ENCODE measurements at places on chromosomes 5 and 9. TPM values are rescaled to one million over a fixed set of nuclear protein-coding genes. Genes with fewer than 3 reads are reported as not detected.

GRCh38 chr9:8802242-8802641 is 1002.7 kb upstream of the DMAC1 start:
- no peaks in the 10 kb centered on the region for H3K4me1 ChIP-seq
- H3K27me3 ChIP-seq: no peaks in the 10 kb centered on the region
- H3K36me3 ChIP-seq: no peaks in the 10 kb centered on the region
- no peak overlapping the region for H3K27ac ChIP-seq
- H3K4me3 ChIP-seq: no peak overlapping the region
- DNase-seq: no peak

DNA sequence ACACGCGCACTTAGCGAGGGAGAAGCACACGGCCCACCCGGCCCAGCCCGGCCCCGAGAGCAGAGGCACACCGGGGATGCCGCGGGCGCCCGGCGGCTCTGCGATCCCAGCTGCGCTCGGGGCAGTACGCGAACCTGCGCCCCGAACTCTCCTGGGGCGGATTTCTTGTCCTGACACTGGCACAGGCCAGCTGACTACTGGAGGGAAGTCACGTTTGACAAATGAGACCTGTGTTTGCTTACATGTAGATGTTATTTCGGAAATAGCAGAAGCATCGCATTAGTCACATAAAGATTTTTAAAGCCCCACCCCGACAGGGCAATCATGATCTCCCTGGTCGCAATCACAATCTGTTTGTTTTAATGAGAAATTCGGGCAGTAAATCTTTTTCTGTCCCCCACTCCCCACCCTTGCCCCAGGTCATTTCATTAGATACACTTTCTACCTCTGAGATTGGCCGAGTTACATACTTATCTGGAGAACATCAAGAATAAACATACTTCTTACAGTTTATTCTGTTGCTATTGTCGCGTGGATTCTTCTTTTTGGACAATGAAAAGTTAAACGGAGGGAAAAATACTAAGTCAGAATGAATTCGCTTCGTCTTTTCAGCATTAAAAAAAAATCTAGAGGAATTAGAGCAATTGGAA is 518.9 kb downstream of the CTNND2 start:
- H3K27ac ChIP-seq: no peak overlapping the region
- H3K4me1 ChIP-seq: no peaks in the 10 kb centered on the region
- no peak overlapping the region for H3K4me3 ChIP-seq
- no peaks in the 10 kb centered on the region for H3K36me3 ChIP-seq

DNA sequence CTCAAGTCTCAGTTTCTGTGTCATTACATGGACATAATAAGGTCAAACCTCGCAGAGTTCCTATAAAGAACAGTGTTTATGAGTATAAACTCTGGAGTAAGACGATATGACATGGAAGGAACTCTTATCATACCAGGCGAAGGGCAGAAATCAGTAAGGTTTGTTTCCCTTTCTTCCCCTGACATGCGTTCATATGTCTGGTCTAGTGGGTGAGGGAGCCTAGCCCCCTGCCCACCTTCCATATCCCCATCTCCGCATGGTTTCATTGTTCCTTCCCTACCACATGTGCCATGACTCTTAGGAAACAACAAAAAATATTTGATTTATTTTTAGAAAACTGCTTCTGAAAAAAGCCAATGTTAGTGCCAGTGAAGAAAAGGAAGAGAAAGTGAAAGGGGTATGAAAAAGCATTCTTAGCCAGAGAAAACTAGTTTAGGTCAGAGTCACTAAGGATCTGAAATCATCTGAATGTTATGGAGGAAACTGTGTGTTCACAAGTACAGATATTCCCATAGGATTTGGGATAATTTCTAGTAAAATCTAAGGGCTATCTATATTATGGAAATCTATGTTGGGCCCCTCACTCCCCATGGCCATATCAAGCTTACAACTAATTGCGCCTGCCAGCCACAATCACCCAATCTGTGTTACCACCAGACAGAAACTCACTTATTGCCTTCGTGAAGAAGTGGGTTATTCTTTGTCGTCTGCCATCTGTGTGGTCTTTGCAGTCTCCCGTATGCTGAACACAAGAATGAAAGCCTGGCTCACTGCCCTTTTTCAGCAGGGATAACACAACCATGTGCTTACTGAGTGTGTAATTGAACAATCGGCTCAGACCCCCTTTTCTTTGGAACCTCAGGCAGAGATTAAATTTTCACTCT is 19.9 kb upstream of the HMHB1 start:
- no peak overlapping the region for H3K4me3 ChIP-seq
- DNase-seq: peak; percentile 24
- peaks cover 2% of the 10 kb centered on the region for H3K4me1 ChIP-seq
- H3K27me3 ChIP-seq: no peaks in the 10 kb centered on the region

Gene SPINK1
- polyA plus RNA-seq: not detected

DNA sequence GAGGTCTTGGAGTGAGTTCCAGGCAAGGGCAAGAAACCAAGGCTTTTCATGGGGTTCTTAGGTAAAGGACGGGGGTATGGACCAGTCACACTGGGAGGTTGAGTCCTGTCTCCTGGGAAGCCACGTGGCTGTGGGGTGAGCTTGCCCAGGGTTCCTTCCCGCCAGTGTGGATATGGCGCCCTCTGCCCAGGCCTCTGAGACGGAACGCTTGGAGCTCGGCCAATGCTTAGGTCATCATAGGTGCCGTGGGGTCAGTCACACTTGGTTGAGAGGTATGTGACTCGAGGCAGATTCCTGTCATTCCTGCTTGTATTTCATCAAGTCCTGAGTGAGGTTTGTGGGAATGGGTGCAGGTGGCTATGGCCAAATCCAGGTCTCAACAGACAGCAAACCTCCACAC is 46.2 kb downstream of the TENT4A start:
- H3K4me3 ChIP-seq: no peak overlapping the region
- H3K4me1 ChIP-seq: no peaks in the 10 kb centered on the region
- H3K27ac ChIP-seq: no peak overlapping the region

- H3K4me3 ChIP-seq: no peak overlapping the region
- no peak overlapping the region for H3K27ac ChIP-seq
- DNase-seq: no peak
- no peaks in the 10 kb centered on the region for H3K36me3 ChIP-seq
- no peaks in the 10 kb centered on the region for H3K4me1 ChIP-seq
These were observed 17.9 kb downstream of the GALNT12 start for GRCh38 chr9:98825414-98825813.

- DNase-seq: peak; percentile 85
- peaks cover 7% of the 10 kb centered on the region for H3K4me1 ChIP-seq
- peak overlapping the region; percentile 38 for H3K27ac ChIP-seq
- no peaks in the 10 kb centered on the region for H3K36me3 ChIP-seq
- H3K4me3 ChIP-seq: peak overlapping the region; percentile 83
These were observed 1.2 kb upstream of the NPR3 start for GRCh38 chr5:32709750-32710549.

DNA sequence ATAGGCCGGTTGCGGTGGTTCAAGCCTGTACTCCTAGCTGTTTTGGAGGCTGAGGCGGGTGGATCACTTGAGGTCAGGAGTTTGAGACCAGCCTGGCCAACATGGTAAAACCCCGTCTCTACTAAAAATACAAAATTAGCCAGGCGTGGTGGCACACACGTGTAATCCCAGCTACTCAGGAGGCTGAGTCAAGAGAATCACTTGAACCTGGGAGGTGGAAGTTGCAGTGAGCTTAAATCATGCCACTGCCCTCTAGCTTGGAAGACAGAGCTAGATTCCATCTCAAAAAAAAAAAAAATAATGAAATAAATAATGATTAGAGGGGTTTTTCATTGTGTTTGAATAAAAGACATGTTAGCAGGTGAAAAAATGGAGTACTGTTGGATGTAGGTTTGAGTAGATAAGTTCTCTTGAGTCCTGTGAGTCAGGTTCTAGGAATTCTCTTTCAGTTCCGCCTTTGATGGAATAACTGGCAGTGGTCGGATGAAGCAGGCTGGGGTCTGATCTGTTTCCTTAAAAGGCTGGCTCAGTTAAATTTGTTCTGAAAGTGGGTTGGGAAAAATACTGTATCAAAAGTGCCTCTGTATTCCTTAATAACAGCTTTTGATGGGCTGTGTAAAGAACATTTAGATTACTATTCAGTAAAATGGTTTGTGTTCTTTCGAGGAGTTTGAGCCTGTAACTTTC is 73.2 kb downstream of the AOPEP start:
- H3K27me3 ChIP-seq: no peaks in the 10 kb centered on the region
- no peak overlapping the region for H3K4me3 ChIP-seq
- no peaks in the 10 kb centered on the region for H3K36me3 ChIP-seq
- peaks cover 14% of the 10 kb centered on the region for H3K4me1 ChIP-seq

- no peaks in the 10 kb centered on the region for H3K36me3 ChIP-seq
- H3K27ac ChIP-seq: no peak overlapping the region
- H3K4me1 ChIP-seq: no peaks in the 10 kb centered on the region
- H3K4me3 ChIP-seq: no peak overlapping the region
- H3K27me3 ChIP-seq: no peaks in the 10 kb centered on the region
These were observed 1640.2 kb upstream of the WWC1 start for GRCh38 chr5:166651234-166651633.

DNA sequence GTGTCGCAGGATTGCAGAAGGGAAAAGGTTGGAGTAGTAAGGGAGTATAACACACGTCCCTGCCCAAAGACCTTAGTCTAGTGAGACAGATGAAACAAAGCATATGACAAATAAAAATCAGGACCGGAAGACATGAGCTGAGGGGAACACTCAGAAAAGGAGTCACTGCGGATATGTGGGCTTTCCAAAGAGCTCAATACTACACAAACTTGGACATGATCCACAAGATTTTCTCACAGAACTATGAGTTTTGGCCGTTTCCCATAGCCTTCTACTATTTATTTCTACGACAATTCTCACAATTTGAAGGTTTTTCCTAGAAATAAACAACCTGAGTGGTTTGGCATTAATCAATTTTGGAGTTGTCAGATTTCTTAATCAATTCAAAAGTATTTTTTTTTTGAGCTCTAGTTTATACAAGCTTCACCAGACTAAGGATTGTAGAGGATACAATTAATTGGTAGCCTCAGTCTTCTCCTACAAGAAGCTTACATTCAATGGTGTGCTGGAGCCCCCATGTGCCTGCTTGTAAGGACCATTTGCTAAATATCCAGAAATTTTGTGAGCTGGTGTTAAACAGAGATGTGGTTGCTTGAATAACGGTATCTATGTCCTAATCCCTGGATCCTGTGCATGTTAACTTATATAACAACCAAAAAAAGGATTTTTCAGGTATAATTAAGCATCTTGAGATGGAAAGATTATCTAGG is 91.4 kb downstream of the ADAMTS12 start:
- no peaks in the 10 kb centered on the region for H3K27me3 ChIP-seq
- H3K27ac ChIP-seq: no peak overlapping the region
- no peaks in the 10 kb centered on the region for H3K36me3 ChIP-seq
- DNase-seq: peak; percentile 58

GRCh38 chr5:67303356-67303755 is 106.8 kb upstream of the CD180 start:
- no peaks in the 10 kb centered on the region for H3K36me3 ChIP-seq
- no peak for DNase-seq
- peaks cover 26% of the 10 kb centered on the region for H3K4me1 ChIP-seq
- no peaks in the 10 kb centered on the region for H3K27me3 ChIP-seq

DNA sequence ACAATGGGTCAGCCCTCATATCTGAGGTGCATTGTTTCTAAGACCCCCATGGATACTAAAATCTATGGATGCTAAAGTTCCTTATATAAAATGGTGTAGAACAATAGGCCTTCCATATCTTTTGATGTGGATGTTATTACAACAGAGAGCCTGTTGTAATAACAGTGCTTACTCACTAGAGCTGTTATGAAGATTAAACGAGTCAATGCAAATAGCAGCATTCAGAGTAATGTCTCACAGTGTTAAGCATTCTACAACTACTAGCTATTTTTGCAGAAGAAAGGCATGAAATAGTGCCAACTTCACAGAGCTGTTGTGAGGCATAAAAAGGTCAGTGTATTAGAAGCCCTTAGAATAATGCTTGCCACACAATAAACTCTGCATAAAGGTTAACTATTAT is 13.0 kb downstream of the CHSY3 start:
- no peaks in the 10 kb centered on the region for H3K27me3 ChIP-seq
- H3K27ac ChIP-seq: no peak overlapping the region
- no peak overlapping the region for H3K4me3 ChIP-seq
- peak; percentile 3 for DNase-seq

DNA sequence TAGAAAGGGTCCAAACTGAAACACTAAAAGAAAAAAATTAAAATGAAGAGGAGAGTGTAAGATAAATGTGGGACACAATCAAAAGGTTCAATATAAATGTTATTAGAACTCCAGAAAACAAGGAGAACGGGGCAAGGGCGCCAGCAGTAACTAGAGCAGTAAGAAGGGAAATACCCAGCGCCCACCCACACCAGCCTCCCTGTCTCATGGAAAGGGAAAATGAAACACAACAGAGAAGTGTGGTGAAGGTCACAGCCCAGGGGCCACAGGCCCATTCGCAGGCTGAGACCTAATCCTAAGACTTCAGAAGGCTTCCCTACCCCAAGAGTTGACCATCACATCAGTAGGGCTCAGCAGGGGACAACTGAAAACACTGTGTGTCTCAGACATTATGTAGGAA is 45.8 kb upstream of the CLK4 start:
- no peak for DNase-seq
- no peak overlapping the region for H3K27ac ChIP-seq
- no peaks in the 10 kb centered on the region for H3K36me3 ChIP-seq
- H3K4me3 ChIP-seq: no peak overlapping the region
- H3K4me1 ChIP-seq: no peaks in the 10 kb centered on the region

- DNase-seq: peak; percentile 89
- H3K4me3 ChIP-seq: no peak overlapping the region
- no peaks in the 10 kb centered on the region for H3K27me3 ChIP-seq
- no peaks in the 10 kb centered on the region for H3K36me3 ChIP-seq
These were observed 835.9 kb upstream of the ZNF608 start for GRCh38 chr5:125582352-125582751.

- no peaks in the 10 kb centered on the region for H3K36me3 ChIP-seq
- H3K27ac ChIP-seq: no peak overlapping the region
- no peaks in the 10 kb centered on the region for H3K27me3 ChIP-seq
- no peak overlapping the region for H3K4me3 ChIP-seq
- no peak for DNase-seq
- H3K4me1 ChIP-seq: no peaks in the 10 kb centered on the region
These were observed 81.8 kb downstream of the FBXO38 start for GRCh38 chr5:148465381-148466235.

DNA sequence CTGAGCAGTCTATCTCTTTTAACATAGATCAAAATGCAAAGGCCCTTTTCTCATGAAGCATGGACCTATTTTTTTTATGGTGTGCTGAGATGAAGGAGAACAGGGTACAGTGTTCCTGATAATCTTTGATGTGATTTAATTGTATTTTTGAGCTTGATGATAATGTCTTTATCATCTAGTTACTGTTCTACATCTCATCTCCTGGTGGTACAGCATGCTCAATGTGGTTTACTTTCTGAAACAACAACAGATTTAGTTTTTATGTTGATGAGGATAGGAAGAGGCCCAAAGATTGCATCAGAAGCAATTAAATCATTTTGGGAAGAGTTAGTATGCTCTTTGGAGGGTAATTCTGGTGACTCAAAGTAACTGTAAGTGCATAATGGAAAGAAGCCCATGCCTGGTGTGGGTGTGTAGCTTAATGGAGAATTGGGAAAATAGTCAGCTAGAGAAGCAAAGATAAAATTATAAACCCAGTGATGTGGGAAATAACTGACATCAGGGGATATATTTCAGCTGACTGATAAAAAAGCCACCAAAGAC is 123.0 kb upstream of the KCNN2 start:
- peak; percentile 66 for DNase-seq
- no peaks in the 10 kb centered on the region for H3K4me1 ChIP-seq
- H3K36me3 ChIP-seq: no peaks in the 10 kb centered on the region

- H3K27me3 ChIP-seq: peaks cover 25% of the 10 kb centered on the region
- H3K27ac ChIP-seq: no peak within 1 kb of the TSS
- no peaks in the 10 kb centered on the region for H3K4me1 ChIP-seq
These were observed at the start of gene MCTP1 for GRCh38 chr5:95284572-95285408. TSS of gene MCTP1 (minus strand) at chr5:95285094.
